ENCODE measurements at places on chromosomes 2 and 18.

- no peak for DNase-seq
Measured at GRCh38 chr2:142980246-142981068, 103.0 kb downstream of the KYNU start.

DNA sequence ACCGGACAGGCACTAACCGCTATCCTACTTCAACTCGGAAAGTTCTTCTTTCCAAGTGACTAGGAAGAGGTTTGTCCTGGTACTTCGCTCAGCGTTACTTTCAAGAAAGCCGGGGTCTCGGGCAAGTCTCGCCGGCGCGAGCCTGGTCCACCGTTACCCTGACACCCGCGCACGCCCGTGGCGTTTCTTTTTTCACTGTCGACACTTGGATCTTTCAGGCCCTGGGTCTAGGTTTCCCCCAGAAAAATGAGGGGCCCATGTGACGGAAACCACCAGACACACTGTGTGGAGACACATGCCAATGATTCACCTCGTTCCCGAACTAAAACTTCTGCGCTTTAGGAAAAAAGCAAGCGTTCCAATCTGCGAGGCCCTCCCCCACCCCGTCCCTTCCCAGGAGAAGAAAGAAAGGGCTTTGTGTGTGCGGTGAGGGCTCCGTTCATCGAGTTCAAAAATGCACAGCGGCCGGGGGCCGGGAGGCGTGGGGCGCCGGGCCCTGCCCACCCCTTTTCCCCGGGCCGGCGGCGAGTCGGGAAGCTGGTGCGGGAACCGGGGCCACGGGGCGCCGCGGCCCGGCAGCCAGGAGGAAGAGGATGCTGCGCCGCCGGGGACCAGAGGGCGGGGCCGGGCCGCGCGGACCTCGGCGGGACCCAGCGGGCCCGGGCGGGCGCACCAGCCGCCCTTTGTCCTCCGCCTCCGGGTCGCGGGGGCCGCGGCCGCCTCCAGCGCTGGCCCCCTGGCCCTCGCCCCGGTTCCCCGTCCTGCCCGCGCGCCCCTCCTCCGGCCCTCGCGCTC lies 2.6 kb downstream of the ZNF521 start:
- peak; percentile 41 for DNase-seq

DNA sequence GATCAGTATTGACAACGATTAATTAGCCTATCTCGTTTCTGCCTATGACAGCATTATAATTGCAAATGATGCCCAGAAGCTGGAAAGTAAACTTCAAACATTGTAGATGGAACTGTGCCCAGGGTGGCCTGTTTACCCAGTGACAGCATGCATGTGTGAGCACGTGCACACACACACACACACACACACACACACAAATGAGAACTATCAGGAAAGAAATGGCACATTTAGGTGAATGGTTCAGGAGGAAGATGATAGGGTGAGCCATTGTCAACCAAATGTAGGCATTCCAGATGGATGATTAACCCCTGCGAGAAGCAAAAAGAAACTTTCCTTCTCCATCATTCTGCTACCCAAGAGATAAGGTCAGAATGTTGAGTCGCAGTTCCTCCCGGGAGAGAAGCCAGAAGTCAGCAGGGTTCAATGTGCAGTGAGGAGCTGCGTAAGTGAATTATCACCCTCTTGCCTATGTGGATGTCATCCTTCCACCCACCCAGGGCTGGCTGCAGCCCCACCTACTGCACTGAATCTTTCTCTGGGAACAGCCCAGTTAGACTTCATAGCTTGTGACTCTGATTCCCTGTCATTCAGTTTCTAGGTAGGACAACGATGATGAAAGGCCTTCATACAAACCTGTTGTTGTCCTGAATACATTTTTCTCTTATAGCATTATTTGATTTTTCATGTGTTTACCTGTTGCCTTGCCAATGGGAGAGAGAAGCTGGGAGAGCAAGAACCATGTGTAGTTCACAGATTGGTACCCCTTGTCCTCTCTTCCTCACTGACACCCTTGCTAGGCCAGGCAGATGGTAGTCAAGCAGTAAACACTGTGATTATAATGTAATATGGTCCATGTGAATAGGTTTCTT lies 3.5 kb upstream of the APOB start:
- DNase-seq = no peak

DNA sequence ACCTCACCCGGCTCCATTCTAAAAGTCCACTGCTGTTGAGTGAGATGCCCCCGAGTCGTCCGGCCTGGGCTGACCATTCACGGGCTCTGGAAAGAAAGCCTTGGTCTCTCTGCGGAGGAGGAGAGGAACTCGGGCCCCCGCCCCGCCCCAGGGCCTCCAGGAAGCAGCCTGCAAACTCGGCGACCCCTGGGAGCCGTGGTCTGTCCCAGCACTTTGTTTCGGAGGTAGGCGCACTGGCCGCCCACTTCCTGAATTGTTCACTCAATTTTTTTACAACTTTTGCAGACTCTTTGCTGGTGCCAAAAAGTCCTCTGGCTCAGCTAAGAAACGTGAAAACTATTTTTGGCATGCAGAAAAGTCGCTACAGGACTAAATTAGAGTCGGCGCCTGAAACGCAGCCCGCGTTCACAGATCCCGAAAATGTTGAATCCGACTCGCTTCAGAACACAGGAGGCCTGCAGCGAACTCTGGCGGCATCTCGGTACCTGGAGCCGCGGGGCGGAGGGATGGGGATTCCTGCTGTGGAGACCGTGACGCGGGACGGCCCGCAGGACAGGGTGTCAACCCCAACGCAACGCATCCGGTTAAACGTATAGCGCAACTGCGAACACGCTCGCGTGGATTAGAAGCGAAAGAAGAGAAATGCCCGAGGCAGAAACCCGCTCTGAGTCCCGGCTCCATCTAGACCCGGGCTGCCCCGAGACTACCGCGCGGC lies 1.5 kb downstream of the PXDN start:
- DNase-seq = no peak

DNA sequence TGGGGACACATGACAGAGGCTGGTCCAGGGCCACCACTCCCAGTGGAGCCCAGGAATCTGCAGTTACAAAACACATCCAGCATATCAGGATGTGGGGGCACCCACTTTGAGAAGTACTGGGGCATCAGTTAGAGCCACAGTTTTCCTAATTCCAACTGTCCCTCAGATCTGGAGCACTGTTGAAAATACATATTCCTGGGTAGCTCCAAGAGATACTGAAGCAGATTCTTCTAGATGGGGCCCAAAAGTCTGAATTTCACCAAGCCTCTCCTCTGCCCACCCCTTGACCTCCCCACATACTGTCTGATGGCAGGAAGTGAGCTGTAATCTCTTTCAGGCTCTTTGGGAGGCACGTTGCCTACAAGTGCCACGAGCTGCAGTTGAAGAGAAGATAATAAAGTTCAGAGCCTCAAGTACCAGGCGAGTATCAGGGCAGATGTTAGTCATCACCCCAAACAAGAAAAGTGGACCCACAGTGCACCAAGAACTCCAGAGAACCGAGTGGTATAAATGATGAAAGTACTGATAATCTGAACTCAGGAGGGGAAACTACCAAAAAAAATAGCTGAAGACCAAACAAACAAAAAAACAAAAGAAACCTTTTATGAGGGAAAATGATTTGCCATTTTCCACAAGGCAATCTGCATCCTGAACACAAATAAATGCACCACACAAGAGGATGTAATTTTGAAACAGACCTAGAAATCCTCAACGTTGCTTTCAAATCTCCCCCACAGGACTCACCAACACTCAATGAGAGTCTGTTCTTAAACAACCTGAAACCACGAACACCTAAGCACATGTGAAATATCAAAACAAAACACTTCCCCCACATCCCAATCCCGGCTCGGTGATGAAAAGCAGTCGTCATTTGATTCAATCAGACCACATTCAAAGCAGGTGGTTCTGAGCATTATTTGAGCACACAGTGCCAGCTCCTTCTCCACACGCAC lies 98.7 kb downstream of the TCF4 start:
- no peak for DNase-seq

GRCh38 chr2:48719480-48720177 lies 35.9 kb downstream of the LHCGR start:
- no peak for DNase-seq

GRCh38 chr2:207807516-207807915 lies 37.8 kb upstream of the FZD5 start:
- DNase-seq = no peak

DNA sequence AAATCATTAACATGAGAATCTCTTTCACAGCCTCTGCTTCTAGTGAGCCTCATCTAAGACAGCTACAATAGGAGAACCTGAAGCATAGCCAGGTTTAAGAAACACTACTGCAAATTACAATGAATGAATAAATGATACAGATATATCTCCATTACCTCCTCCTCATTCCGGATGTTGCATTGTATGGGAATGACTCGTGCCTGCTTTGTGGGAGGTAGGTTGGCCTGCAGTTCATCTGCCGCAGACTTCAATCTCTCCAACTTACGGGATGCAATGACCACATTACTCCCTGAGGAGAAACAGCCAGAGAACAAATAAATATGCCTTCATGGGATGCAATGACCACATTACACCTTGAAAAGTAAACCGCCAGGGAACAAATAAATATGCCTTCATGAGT lies 15.4 kb downstream of the PECR start:
- DNase-seq = no peak

- DNase-seq = no peak
Measured at GRCh38 chr2:207531032-207531952, 1.5 kb downstream of the CREB1 start.

- no peak for DNase-seq
Measured at GRCh38 chr18:47752796-47753645, 177.4 kb downstream of the SMAD2 start.

DNA sequence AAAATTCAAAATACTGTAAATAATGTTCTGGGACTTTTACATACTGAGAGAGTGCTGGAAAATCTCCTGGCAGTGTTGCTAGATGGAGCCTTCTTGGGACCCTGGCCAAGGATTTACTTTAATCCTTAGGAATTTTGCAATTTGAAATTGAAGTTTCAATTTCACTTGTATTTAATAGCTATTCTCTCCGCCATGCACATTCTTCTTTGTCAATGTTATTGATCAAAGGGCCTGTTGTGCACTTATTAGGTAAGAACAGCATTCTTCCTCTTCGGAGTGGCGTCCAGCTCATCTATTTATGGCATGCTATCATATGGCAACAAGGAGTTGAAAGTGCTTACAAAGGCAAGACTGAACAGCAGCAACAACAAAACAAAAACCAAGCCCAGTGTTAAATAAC lies 40.1 kb upstream of the SOS1 start:
- no peak for DNase-seq

DNA sequence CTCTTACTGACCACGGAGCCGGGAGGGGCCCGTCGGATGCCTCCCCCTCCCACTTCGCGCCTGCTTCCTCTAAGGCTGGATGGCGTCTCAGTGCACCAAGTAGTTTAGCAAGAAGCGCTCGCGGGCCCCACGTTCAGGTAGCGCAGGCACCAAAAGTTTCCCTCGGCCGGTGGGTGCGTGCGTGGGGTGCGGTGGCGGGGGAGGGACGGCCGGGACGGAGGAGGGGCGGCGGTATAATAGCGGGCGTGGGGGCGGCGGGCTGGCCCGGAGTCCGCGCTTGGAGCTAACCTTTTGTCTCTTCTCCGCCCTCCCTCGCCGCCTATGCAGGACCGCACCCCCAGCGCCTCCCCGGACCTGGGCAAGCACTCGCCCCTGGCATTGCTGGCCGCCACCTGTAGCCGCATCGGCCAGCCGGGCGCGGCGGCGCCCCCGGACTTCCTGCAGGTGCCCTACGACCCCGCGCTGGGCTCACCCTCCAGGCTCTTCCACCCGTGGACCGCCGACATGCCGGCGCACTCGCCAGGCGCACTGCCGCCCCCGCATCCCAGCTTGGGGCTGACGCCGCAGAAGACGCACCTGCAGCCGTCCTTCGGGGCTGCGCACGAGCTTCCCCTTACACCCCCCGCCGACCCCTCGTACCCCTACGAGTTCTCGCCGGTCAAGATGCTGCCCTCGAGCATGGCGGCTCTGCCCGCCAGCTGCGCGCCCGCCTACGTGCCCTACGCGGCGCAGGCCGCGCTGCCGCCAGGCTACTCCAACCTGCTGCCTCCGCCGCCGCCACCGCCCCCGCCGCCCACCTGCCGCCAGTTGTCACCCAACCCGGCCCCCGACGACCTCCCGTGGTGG lies 1.0 kb downstream of the SP5 start:
- no peak for DNase-seq

DNA sequence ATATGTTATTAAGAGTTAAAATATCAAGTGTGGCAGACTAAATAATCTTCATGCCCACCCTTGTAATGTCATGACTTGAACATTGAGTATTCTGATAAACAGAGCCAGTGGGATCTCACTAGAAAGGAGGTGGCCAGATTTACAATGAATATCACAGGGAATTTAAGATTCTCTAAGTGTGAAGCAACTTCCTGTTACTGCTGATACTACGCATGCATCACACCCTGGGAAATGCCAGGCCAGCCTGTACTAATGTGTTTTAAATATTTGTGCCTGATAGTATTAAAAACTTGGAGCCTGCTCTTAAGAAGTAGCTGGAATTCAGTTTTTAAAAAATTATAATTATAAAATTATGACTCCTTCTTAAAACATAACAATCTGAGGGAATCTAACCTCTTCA lies 148.3 kb downstream of the LAMA3 start:
- DNase-seq = no peak

DNA sequence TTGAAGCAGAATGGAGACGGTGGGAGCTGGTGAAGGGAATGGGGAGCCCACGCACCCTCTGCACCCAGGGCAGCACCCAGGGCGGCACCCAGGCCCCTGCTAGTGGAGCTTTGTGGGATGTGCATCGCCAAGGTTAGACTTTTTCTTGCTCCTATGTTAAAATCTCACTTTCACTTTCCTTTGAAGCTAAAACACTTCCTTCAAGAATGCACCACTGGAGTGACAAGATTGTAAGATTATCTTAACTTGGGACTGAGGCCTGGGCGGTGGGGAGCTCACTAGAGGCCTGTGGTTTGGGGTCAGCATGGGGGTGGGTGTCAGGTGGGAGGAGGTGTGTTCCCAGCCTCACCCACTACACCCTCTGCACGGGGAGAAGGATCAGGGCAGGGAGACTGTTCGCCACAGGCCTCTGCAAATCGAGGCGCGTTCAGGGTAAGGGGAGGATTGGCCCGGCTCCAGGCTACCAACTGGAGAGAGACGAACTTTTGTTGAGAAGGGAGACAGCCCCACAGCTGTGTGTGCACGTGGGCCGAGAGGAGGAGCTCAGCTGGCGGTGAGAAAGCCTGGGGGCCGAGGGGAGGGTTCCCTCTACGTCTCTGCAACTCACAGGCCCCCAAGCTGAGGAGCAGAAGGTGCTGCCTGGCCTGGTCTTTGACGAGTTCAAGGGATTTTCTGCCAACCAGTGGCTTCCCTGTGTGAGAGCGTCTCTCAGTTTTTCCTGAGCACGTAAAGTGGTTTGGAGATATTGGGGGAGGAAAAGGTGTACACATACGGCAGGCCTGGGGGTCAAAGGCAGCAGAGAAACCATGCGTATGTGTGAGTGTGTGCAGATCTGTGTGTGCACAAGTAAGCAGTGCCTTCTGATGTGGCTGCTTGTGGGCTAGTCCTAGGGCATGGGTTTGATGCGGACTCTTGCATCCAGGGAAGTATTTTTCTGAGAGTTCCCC lies 147.7 kb downstream of the KLHL29 start:
- no peak for DNase-seq

- DNase-seq = no peak
Measured at GRCh38 chr2:98463551-98463971, 18.9 kb downstream of the INPP4A start.
